ENCODE measurements at places on chromosomes 16 and 17. TPM values are rescaled to one million over a fixed set of nuclear protein-coding genes. Genes with fewer than 3 reads are reported as not detected.

DNA sequence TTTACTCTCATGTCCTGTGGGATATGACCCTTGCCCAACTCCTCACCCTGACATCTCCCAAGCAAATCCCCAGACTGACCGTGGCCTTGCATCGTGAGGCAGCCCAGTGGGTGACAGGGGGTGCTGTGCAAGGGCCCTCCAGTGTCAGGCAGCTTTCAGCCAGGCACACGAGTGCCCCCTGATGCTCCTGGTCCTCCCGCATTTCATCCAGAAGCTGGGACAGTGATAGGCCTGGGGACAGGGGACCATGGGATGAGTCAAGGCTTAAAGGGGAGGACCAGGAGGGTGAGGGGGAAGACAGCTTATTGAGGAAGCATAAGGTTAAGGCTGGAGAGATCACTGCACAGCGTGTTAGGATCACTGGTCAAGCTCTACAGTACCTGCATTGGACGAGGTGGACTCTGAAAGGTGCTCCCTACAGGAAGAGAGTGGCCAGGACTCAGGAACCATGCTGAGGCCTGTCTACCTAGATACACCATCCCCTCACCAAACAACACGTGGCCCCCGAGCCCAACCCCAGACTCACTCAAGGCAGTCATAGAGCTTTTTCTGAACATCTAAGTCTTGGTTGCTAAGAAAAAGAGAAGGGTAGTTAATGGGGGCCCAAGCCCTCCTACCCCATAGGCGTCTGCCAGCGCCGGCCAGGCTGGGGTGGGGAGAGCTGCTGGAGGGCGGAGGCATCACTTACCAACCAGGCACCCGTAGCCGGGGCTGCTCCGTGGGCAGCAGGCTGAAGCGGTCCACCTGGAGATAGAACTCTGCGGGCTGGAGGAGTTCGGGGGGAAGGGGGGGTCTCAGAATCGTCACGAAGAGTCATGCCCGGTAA lies 998 bp downstream of the ACD start:
- no peak for DNase-seq

GRCh38 chr17:77666881-77667395 lies 291.6 kb upstream of the TNRC6C start:
- no peak for DNase-seq

GRCh38 chr17:35577830-35578196 lies 558 bp downstream of the PEX12 start:
- no peak for DNase-seq

- no peak for DNase-seq
Measured at GRCh38 chr17:43356450-43356849, 42.3 kb upstream of the ARL4D start.

- DNase-seq: no peak
Measured at GRCh38 chr16:16029431-16030011, 80.1 kb downstream of the ABCC1 start.

The ENPP7 gene
- not detected for total RNA-seq

The HYDIN gene
- total RNA-seq: 1.2 TPM

The PIMREG gene
- total RNA-seq: not detected

All from right atrium auricular region (tissue), 2 donors.